ENCODE measurements at places on chromosomes 1 and 21. TPM values are rescaled to one million over a fixed set of nuclear protein-coding genes. Genes with fewer than 3 reads are reported as not detected.

DNA sequence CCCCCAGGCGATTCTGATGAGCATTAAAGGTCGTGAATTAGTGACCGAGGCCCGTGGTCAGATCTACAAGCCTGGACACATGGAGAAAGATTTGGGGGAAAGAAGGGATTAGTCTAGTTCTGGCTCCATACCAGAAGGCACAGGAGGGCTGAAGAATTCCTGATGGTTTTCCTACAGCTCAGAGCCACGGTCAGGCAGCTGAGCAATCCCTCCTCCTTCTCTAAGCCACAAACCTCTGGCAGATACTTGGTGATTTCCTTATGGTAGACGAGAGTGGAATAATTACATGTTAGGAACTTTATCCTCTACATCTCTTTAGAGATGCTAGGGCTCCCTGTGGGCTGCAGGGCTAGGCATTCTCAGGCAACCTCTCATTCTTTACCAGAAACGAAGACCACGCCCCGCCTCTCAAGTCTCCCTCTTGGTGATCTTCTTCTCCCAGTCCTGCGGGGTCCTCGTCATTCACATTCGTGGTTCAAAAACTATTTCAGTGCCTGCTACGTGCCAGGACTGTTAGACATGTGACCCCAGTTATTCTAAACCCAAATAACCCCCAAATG, 20.5 kb upstream of the ZBTB18 start:
- H3K27me3 ChIP-seq: no peaks in the 10 kb centered on the region
- H3K27ac ChIP-seq: no peak overlapping the region
- DNase-seq: no peak
- no peak overlapping the region for H3K4me3 ChIP-seq
- no peaks in the 10 kb centered on the region for H3K4me1 ChIP-seq

DNA sequence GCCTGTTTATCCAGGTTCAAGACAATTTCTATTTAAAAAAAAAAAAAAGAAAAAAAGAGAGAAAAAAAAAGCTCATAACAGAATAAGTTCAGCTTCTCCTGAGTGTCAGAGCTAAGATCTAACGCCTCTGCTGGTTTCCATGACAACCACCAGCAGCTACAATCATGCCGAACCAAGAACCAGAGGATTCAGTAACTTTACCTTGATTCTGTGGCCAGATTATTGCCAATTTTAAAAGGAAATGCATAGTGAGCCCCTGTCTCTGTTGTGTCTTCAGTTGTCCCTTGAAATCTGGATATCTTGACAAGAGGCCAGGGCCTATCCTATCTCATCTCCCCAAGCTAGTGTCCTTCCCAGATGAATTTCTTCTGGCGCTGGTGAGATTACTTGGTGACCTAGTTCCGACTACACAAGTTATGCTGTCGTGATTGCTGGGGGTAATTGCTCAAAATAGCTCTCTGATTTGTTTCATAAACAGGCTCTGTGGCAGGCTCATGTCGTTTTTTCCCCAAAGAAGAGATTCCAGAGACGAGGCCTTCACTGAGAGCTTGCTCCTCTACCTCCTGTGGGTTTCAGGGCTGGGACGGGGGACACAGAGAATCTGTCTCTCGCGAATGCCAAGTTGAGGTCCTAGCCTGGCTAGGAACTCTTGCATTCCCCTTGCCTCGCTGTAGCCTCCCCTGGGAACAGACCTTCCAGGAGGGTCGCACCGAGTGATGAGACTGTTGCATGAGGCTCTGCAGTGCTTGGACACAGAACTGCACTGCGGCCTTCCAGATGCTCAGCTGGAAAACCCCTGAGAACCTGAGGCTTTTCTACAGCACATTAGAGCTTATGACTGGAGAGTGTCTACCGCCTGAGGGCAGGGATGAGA, 32.4 kb upstream of the SCCPDH start:
- DNase-seq: no peak
- peaks cover 4% of the 10 kb centered on the region for H3K4me1 ChIP-seq
- H3K4me3 ChIP-seq: no peak overlapping the region
- no peaks in the 10 kb centered on the region for H3K36me3 ChIP-seq
- no peak overlapping the region for H3K27ac ChIP-seq

DNA sequence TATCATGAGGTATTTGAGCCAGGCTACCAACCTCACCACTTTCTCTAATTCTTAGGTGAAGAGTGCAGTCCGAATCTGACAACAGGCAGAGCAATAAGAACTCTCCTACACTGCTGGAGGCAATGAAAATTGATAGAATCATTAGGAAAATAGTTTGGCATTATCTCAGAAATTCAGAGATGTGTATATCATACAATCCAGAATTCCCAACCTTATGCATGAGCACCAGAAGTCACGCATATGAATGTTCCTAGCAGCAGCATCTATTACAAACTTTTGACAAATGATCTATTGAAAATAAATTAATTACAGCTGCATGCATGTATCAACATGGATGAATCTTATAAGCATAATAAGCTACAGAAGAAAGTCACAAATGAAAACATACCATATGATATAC, 176.9 kb upstream of the CAMK1G start:
- H3K27ac ChIP-seq: no peak overlapping the region
- no peaks in the 10 kb centered on the region for H3K27me3 ChIP-seq
- H3K36me3 ChIP-seq: no peaks in the 10 kb centered on the region
- no peak overlapping the region for H3K4me3 ChIP-seq

GRCh38 chr1:5818755-5819154, 173.5 kb downstream of the NPHP4 start:
- no peak overlapping the region for H3K27ac ChIP-seq
- H3K27me3 ChIP-seq: no peaks in the 10 kb centered on the region
- no peak overlapping the region for H3K4me3 ChIP-seq

DNA sequence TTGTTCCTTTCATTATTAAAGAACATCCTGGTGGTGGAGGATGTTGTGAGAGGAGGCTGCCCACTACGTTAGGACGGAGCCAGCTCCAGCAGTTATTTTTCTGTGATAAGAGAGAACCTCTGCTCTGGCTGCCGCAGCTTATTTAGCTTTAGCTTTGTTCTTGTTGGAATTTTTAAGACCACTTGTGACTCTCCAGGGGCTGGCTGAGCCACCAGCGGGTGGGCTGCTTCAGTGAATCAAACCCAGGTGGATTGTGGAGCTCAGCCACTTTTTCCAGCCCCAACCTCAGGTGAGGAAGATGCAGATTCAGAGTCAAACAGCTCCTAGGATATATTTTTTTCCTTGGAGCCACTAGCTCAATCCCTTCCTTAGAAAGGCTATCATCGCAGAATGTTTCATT, 83.1 kb upstream of the CTTNBP2NL start:
- H3K27ac ChIP-seq: no peak overlapping the region
- no peak for DNase-seq
- no peak overlapping the region for H3K4me3 ChIP-seq
- no peaks in the 10 kb centered on the region for H3K36me3 ChIP-seq
- H3K4me1 ChIP-seq: no peaks in the 10 kb centered on the region

- H3K36me3 ChIP-seq: no peaks in the 10 kb centered on the region
- H3K4me3 ChIP-seq: no peak overlapping the region
- DNase-seq: no peak
- H3K27me3 ChIP-seq: no peaks in the 10 kb centered on the region
- peak overlapping the region; percentile 90 for H3K27ac ChIP-seq
These were observed 10.3 kb downstream of the RNU1-2 start for GRCh38 chr1:16905868-16906702.

DNA sequence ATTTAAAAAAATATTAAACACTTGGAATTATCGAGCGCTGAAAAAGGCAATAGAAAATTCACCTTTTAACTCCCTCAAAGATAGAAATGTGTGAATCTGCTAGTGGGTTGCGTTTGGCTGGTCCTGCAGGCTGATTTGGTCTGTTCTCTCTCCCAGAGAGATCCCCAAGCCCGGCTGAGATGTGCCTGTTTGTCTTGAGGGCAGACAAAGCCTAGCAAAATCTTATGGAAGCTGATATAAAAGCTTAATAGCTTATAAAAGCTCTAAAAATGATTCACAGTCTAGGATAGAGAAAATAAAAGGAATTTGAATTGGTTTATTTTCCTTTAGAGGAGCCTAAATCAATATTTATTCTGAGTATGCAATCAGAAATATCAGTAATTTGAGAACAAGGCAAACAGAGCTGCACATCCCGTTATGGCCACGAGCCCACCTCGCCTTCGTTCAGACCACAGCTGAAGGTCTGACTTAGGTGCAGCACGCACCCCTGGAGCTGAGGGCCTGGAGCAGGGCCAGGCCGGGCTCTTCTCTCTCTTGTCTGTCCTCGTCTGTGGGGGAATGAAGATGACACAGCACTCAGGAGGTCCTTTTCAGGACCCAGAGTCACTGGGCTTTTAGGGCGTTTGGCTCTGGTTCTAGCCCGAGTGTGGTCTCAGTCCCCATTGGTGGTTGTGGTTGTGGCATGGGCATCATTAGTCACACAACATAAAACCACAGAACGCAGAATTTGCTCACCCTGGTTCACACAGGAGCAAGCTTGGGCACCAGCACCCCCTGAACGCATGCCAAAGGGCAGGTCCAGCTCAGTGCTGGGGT, 18.6 kb downstream of the PDE9A start:
- no peak overlapping the region for H3K27ac ChIP-seq
- H3K4me3 ChIP-seq: no peak overlapping the region
- no peak for DNase-seq
- peaks cover 10% of the 10 kb centered on the region for H3K4me1 ChIP-seq
- H3K36me3 ChIP-seq: no peaks in the 10 kb centered on the region

DNA sequence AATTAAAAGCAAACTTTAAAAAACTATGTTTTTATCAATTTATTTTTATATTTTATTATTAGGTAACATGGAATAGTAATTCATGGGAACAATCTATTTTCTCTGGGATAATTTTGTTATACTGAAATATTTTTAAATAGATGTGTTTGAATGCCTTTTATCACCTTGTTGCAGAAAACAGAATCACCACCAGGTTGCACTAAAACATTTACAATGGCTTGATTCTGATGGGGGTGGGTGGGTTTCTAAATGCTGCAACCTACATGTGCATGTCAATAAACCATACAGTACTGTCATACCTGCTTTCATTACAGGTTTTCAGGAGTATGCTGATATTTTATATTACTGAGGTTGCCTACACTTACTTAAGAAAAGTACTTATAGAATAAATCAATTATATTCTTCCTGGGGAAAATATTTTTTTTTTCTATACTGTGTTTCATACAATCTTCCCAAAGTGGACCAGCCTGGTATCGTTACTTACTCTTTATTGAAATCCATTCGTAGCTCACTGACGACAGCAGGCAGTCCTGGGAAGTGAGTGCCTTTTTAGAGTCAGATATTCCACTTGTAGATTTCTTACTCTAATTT, 132.8 kb downstream of the PTPRC start:
- no peak overlapping the region for H3K27ac ChIP-seq
- H3K4me3 ChIP-seq: no peak overlapping the region
- DNase-seq: no peak
- no peaks in the 10 kb centered on the region for H3K27me3 ChIP-seq
- no peaks in the 10 kb centered on the region for H3K36me3 ChIP-seq
- no peaks in the 10 kb centered on the region for H3K4me1 ChIP-seq

- no peak overlapping the region for H3K27ac ChIP-seq
- no peak for DNase-seq
- H3K4me3 ChIP-seq: no peak overlapping the region
- H3K4me1 ChIP-seq: no peaks in the 10 kb centered on the region
These were observed 4.4 kb upstream of the IGFN1 start for GRCh38 chr1:201186192-201186591.

GRCh38 chr1:93673163-93673829, 8.3 kb downstream of the BCAR3 start:
- H3K4me1 ChIP-seq: no peaks in the 10 kb centered on the region
- H3K27ac ChIP-seq: no peak overlapping the region
- no peak overlapping the region for H3K4me3 ChIP-seq
- no peaks in the 10 kb centered on the region for H3K36me3 ChIP-seq
- H3K27me3 ChIP-seq: no peaks in the 10 kb centered on the region

DNA sequence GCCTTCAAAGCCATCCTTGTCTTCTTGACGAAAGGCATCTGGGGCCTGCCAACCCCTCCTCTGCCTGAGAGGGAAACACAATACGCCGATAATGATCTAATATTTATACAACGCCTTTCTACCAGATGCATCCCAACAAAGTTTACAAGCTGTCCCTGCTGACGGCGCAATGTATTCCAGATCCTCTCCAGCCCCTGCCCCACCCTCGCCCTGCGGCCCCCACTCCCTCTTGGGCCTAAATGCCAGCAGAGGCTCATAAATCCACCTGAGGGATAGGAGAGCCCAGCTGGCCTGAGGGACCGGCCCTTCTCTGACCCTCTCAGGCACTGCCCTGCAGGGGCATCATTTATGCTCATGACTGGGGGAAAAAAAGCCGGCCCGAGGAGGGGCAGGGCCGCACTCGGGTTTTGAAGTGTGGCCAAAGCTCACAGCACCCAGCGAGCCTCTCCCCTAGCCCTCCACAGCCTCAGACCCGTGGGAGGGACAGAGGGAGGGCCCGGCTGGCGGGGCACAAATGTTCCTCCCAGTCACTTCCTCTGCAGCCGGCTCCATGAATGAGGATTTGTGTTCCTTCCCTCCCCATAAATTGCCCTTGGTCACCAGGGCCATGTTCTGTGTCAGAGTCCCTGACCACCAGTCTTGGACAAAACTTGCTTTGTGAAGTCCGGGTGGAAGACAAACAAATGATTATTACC, 140.3 kb downstream of the FOXD2 start:
- no peaks in the 10 kb centered on the region for H3K4me1 ChIP-seq
- DNase-seq: no peak
- H3K36me3 ChIP-seq: no peaks in the 10 kb centered on the region
- H3K27me3 ChIP-seq: no peaks in the 10 kb centered on the region

DNA sequence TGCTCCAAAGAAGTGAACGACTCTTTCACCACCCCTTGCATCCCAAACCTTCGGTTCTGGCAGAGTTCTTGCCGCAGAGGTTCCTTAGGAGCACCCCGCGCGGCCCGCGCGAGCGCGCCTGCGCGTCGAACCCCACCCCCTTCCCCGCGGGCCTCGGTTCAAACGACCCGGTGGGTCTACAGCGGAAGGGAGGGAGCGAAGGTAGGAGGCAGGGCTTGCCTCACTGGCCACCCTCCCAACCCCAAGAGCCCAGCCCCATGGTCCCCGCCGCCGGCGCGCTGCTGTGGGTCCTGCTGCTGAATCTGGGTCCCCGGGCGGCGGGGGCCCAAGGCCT, at the start of gene C1orf56:
Gene C1orf56, plus strand, starts transcription at position 161 of the 334 bp plus-strand sequence. Its CDS starts 97 bp downstream, at position 258.
- H3K36me3 ChIP-seq: peaks cover 18% of the 10 kb centered on the region
- no peaks in the 10 kb centered on the region for H3K27me3 ChIP-seq
- H3K4me3 ChIP-seq: peak within 1 kb of the TSS; percentile 93
- H3K4me1 ChIP-seq: peaks cover 25% of the 10 kb centered on the region
- H3K27ac ChIP-seq: peak within 1 kb of the TSS; percentile 87
- DNase-seq: peak; percentile 49

- no peaks in the 10 kb centered on the region for H3K4me1 ChIP-seq
- H3K36me3 ChIP-seq: no peaks in the 10 kb centered on the region
- H3K27ac ChIP-seq: no peak overlapping the region
- DNase-seq: no peak
- H3K4me3 ChIP-seq: no peak overlapping the region
These were observed 104.2 kb downstream of the IGSF21 start for GRCh38 chr1:18211764-18212163.

Gene RNU1-3
- total RNA-seq: 2,937 TPM

Gene LAD1
- 0.68 TPM for total RNA-seq

Gene PLXNA2
- total RNA-seq: 2.8 TPM

Gene C1orf198
- total RNA-seq: 2.4 TPM

Gene ERRFI1
- 4.9 TPM for total RNA-seq

Gene NBPF6
- total RNA-seq: not detected

Gene HSD3B2
- not detected for total RNA-seq

Gene RHBG
- total RNA-seq: not detected

Gene TXNDC12
- total RNA-seq: 39.4 TPM

Gene FABP3
- total RNA-seq: not detected

Gene SRGAP2C
- total RNA-seq: 12.0 TPM

All from natural killer cell (primary cell).